ENCODE measurements at places on chromosomes 11 and 22.

GRCh38 chr11:131486937-131487635 lies 116.7 kb downstream of the NTM start:
- DNase-seq, result no peak

DNA sequence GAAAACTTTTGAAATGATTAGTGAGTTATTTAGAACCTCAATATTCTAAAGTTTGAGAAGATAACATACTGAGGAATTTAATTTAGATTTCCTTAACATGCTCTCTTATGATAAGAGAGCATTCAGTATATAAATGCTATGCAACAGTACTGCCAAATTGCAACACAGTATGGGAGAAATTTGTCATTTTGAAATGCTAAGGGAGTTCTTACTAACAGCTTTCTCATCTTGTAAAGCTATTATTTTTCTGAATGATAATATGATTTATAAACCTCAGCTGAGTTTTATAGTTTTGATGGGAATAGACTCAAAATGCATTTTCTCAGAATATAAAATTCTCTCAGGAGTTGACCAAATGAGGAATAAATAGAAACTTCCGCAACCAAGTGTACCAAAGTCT lies 108.4 kb downstream of the SPON1 start:
- no peak for DNase-seq

- no peak for DNase-seq
These were observed 8.3 kb upstream of the MS4A6E start for GRCh38 chr11:60318726-60319125.

DNA sequence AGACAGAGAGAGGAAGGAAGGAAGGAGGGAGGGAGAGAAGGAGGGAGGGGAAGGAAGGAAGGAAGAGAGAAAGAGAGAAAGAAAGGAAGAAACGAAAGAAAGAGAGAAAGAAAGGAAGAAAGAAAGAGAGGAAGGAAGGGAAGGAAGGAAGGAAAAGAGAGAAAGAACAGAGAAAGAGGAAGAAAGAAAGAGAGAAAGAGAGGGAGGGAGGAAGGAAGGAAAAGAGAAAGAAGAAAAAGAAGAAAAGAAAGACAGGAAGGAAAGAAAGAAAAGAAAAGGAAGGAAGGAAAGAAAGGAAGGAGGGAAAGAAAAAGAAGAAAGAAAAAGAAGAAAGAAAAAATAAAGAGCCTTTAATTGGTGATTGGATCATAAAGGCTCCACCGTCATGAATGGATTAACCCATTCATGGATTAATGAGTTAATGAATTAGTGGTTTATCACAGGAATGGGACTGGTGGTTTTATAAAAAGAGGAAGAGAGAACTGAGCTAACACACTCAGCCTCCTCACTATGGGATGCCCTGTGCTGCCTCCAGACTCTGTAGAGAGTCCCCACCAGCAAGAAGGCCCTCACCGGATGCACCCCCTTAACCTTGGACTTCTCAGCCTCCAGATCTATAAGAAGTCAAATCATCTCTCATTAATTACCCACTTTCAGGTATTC lies 9.0 kb upstream of the PLAAT2 start:
- no peak for DNase-seq

DNA sequence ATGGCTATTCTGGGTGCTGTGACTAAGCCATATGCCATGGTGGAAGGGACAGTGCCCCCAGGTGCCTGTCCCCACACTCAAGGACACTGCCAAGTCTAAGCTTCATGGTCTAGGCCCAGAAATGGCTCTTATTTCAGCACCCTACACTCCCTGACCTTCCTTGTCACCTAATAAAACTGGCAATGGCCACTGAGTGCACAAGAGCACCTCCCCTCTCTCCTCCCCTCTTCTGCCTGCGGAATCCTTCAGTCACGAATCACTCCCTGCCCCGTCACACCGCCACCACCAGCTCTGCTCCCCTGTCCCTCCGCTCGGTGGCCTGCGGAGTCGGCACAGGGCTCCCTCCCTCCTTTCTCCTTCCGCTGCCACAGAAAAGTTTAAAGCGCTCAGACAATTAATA lies 19.0 kb upstream of the LMO1 start:
- DNase-seq, result no peak

DNA sequence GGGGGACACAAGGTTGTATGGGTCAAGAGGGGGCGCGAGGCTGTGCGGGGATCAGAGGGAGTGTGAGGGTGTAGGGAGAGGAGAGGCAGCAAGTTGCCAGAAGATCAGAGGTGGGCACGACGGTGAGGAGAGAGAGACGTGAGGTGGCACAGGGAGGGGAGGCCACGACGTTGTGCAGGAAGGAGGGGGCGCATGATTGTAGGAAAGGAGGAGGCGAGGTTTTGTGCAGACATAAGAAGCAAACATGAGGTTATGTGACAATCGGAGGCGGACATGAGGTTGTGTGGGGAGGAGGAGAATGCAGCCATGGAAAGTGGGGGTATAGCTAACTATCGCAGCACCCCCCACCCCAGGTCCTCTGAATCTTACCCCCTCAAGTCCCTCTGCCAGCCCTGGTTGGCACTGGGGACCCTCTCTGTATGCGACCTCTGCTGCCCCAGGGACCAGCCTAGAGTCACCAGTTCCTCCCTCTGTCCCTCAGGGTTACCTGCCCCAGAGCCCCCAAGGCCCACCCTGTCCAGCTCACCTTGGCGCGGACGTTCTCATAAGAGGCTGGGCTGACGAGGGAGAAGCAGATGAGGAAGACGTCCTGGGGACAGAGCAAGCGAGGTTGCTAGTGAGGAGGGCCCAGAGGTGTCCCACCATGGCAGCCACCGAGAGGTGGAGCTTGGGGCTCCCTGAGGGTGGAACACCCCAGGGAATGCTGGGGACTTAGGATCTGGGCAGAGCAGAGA lies 12.5 kb downstream of the RAC2 start:
- DNase-seq, result no peak

GRCh38 chr11:44407211-44407996 lies 97.5 kb upstream of the ALX4 start:
- no peak for DNase-seq
